ENCODE measurements at places on chromosomes 1 and 21. TPM values are rescaled to one million over a fixed set of nuclear protein-coding genes. Genes with fewer than 3 reads are reported as not detected.

SAMSN1 gene
- not detected for total RNA-seq

CRNN gene
- not detected for total RNA-seq

GJA5 gene
- not detected for total RNA-seq

DCST1 gene
- not detected for total RNA-seq

OVAAL gene
- not detected for total RNA-seq

AZIN2 gene
- 0.35 TPM for total RNA-seq

RSPH1 gene
- 1.1 TPM for total RNA-seq

TRIM58 gene
- total RNA-seq, result not detected

RNF187 gene
- 110 TPM for total RNA-seq

MROH9 gene
- total RNA-seq, result not detected

TRAF3IP3 gene
- not detected for total RNA-seq

SLC35D1 gene
- 6.4 TPM for total RNA-seq

STRIP1 gene
- 10.8 TPM for total RNA-seq

ERVH48-1 gene
- total RNA-seq, result not detected

RHCE gene
- not detected for total RNA-seq

NID1 gene
- total RNA-seq, result 6.7 TPM

PTPN7 gene
- not detected for total RNA-seq

LAMC1 gene
- total RNA-seq, result 126 TPM

SLAMF9 gene
- 0.45 TPM for total RNA-seq

FHAD1 gene
- total RNA-seq, result 0.82 TPM

DNAJC16 gene
- 4.0 TPM for total RNA-seq

NUAK2 gene
- 29.0 TPM for total RNA-seq

CELA3A gene
- not detected for total RNA-seq

DAP3 gene
- 111 TPM for total RNA-seq

KMO gene
- total RNA-seq, result 1.7 TPM

RAB42 gene
- 2.2 TPM for total RNA-seq

HEYL gene
- 3.5 TPM for total RNA-seq

PIK3C2B gene
- 9.2 TPM for total RNA-seq

VWA5B1 gene
- total RNA-seq, result not detected

NIT1 gene
- total RNA-seq, result 30.0 TPM

CBS gene
- 11.5 TPM for total RNA-seq

MAN1C1 gene
- 0.37 TPM for total RNA-seq

LENEP gene
- total RNA-seq, result not detected

OR2L2 gene
- total RNA-seq, result not detected

GPA33 gene
- not detected for total RNA-seq

RNU11 gene
- not detected for total RNA-seq

BEND5 gene
- not detected for total RNA-seq

GPR157 gene
- total RNA-seq, result 5.3 TPM

S100A7A gene
- not detected for total RNA-seq

HMGN2 gene
- total RNA-seq, result 353 TPM

MSTO1 gene
- 45.5 TPM for total RNA-seq

CYP4X1 gene
- not detected for total RNA-seq

MCOLN3 gene
- 3.9 TPM for total RNA-seq

AMIGO1 gene
- total RNA-seq, result 1.6 TPM

NBPF9 gene
- total RNA-seq, result 15.7 TPM

Measured in A549 treated with ZK216348 at 1 μM for 4 hours (cell line).